ENCODE measurements at places on chromosomes 11 and 22. TPM values are rescaled to one million over a fixed set of nuclear protein-coding genes. Genes with fewer than 3 reads are reported as not detected.

Gene DMC1
- 1.9 TPM for polyA plus RNA-seq

Gene BBOX1
- polyA plus RNA-seq = 0.96 TPM

Gene APOA4
- 4,166 TPM for polyA plus RNA-seq

Gene GRM5
- 0.06 TPM for polyA plus RNA-seq

Gene SYT8
- 2.7 TPM for polyA plus RNA-seq

Gene ELFN2
- polyA plus RNA-seq = 0.27 TPM

Gene CENPM
- polyA plus RNA-seq = 11.6 TPM

Gene SDF2L1
- polyA plus RNA-seq = 37.5 TPM

Gene PRR5
- polyA plus RNA-seq = 44.5 TPM

- no peak for DNase-seq
- no peak overlapping the region for H3K4me3 ChIP-seq
- H3K36me3 ChIP-seq = peaks cover 18% of the 10 kb centered on the region
- H3K27ac ChIP-seq = no peak overlapping the region
- H3K4me1 ChIP-seq = peaks cover 47% of the 10 kb centered on the region
Observed at GRCh38 chr11:63866211-63866610, 27.3 kb downstream of the MARK2 start.

- DNase-seq = peak; percentile 7
- no peaks in the 10 kb centered on the region for H3K27me3 ChIP-seq
- H3K4me1 ChIP-seq = no peaks in the 10 kb centered on the region
- peaks cover 5% of the 10 kb centered on the region for H3K36me3 ChIP-seq
Observed at GRCh38 chr11:58525037-58525614, 17.2 kb upstream of the OR5B21 start.

DNA sequence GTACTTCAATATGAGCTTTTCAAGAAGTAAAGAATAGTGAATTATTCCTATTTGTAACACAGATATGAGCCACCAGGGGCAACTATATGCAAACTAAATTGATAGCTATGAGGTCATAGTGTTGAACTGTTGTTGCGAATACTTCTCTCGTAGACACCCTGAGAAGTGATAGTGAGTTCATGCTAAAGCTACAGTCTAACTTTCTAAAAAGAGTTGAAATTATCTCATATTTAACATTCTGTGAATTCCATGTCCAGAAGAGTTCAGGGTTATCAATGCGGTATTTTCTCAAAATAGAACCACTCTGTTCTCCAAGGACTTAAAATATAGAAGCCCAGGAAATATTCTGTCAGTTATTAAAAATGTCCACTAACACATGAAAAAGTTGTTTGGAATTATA is 185.4 kb downstream of the AASDHPPT start:
- DNase-seq = no peak
- H3K27me3 ChIP-seq = no peaks in the 10 kb centered on the region
- no peaks in the 10 kb centered on the region for H3K4me1 ChIP-seq
- no peak overlapping the region for H3K27ac ChIP-seq
- H3K36me3 ChIP-seq = no peaks in the 10 kb centered on the region

- no peak overlapping the region for H3K4me3 ChIP-seq
- no peak for DNase-seq
- H3K4me1 ChIP-seq = no peaks in the 10 kb centered on the region
- H3K27me3 ChIP-seq = peaks cover 4% of the 10 kb centered on the region
- no peaks in the 10 kb centered on the region for H3K36me3 ChIP-seq
Observed at GRCh38 chr22:39631381-39632286, 61.1 kb downstream of the CACNA1I start.

DNA sequence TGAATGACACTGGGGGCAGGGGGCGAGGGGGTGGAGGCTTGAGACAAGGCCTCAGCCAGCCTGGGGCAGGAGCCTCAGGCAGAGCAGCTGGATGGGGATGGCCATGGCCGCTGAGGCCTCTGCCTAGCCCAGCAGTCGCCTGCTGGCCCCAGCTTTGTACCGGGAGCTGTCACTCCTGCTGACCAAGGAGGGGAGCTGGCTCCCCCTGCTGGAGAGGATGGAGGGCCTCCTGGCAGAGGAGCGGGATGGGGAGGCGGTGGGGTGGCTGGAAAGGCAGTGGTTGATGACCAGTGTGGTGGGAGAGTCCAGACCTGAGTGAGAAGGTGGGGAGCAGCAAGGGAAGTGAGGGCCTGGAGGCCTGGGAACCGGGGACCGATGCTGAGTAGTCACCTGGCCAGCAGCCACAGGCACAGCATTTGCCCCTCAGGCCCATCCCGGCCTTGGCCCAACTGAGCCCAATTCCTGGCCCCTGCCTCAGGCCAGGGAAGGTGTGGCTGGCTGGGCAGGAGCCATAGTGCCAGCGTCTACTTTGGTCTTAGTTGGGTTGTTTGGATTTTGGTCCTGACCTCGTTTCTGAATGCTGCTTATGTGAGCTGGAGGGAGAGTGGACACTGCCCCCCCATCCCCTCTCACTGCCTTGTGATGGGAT is 6.0 kb upstream of the SUSD2 start:
- H3K27me3 ChIP-seq = no peaks in the 10 kb centered on the region
- H3K4me3 ChIP-seq = no peak overlapping the region
- H3K36me3 ChIP-seq = peaks cover 81% of the 10 kb centered on the region
- no peaks in the 10 kb centered on the region for H3K4me1 ChIP-seq
- peak; percentile 60 for DNase-seq
- H3K27ac ChIP-seq = no peak overlapping the region

- H3K4me1 ChIP-seq = peaks cover 13% of the 10 kb centered on the region
- peaks cover 20% of the 10 kb centered on the region for H3K27me3 ChIP-seq
- H3K27ac ChIP-seq = no peak overlapping the region
- no peaks in the 10 kb centered on the region for H3K36me3 ChIP-seq
- H3K4me3 ChIP-seq = no peak overlapping the region
Observed at GRCh38 chr11:76674517-76675400, 4.2 kb upstream of the LRRC32 start.

DNA sequence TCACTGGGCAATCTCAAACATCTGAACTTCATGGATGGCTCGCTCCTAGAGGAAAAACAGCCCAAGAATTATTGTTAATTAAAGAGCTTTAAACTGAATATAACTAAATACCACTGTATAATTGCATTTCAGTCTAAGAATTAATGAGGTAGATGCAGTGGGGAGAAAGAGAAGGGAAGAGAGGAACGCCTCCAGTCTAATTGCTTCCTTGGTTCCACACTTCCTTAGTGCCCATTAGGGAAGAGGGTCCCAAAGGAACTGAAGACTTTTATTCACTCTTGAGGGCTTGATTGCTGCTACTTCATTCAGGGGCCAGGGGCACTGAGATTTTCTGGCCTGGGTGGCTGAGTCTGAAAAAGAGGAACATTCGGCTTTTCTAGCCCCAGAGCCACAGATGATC is 11.8 kb upstream of the OR10G7 start:
- DNase-seq = no peak
- H3K4me1 ChIP-seq = no peaks in the 10 kb centered on the region
- H3K4me3 ChIP-seq = no peak overlapping the region
- no peaks in the 10 kb centered on the region for H3K36me3 ChIP-seq

GRCh38 chr11:11445441-11446185 is 92.6 kb upstream of the CSNK2A3 start:
- no peak for DNase-seq
- H3K27ac ChIP-seq = no peak overlapping the region
- no peaks in the 10 kb centered on the region for H3K36me3 ChIP-seq
- H3K27me3 ChIP-seq = no peaks in the 10 kb centered on the region
- no peak overlapping the region for H3K4me3 ChIP-seq

DNA sequence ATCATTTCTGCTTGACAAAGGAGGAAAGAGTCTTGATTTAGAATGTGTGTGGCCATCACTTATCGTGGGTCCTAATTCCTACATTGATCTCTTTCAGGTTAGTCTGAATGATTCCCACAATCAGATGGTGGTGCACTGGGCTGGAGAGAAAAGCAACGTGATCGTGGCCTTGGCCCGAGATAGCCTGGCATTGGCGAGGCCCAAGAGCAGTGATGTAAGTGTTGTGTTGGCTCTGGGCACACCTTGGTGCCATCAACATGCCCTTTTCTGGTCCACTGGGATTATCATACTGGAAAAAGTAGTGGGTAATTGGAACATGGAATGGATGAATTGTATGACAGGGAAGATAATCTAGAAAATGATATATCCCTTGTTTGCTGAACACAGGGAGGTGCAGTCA is 17.1 kb upstream of the SORL1-AS1 start:
- peaks cover 25% of the 10 kb centered on the region for H3K4me1 ChIP-seq
- H3K27ac ChIP-seq = no peak overlapping the region
- DNase-seq = no peak
- H3K4me3 ChIP-seq = no peak overlapping the region
- H3K27me3 ChIP-seq = no peaks in the 10 kb centered on the region
- H3K36me3 ChIP-seq = peaks cover 17% of the 10 kb centered on the region

DNA sequence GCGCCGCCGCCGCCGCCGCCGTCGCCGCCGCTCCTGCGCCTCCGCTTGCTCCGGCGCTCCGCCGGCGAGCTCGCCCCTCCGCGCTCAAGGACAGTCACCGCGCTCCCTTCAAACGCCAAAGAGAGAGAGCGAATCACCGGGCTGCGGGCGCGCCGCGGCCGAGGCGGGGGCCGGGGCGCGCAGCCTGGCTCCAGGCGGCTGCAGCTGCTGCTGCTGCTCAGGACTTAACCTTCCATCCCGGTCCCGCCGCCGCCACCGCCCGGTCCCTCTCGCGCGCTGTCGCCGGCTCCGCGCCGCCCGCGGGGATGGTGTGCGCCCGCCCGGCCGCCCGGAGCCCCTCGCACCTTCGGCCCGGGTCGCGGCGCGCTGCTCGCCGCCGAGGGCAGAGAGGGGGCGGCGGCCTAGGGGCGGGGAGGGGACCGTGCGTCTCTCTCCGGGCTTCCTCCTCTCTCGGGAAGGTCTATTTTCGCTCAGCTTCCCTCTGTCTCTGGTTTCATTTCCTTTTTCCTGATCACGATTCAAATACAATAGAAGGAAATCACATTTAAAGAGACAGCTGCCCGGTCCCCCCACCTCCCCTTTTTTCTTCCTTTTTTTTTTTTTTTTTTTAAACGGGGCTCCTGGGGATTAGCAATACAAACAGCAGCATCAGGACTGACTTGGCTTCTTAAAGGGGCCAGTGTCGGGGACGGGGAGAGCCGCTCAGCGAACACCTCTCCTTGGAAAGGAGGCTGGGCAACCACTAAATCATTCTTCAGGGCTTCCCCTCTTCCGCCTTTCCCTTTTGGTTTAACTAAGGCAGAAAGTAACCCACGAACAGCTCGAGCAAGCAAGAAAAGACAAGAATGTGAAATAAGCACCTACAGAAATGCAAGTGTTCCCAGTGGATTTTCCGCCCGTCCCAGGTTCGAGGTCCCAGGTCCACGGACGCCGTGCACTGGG is 22.1 kb downstream of the LMO2 start:
- no peak overlapping the region for H3K27ac ChIP-seq
- H3K27me3 ChIP-seq = peaks cover 64% of the 10 kb centered on the region
- H3K4me1 ChIP-seq = peaks cover 3% of the 10 kb centered on the region

DNA sequence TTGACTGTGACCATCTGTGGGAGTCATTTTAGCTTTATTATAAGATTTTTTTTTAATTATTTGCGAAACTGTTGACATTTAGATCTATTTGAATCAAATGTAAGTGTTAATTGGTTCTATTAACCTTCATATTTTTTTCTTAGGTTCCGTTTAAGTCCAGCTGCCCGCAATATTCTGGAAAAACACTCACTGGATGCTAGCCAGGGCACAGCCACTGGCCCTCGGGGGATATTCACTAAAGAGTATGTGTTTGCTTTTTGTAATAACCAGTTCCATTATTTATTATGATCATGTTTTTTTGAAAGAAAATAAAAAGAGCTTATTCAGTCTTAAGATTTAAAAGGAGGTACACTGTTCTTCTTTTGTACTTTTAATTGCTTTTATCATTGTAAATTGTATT is 43.9 kb downstream of the PDHX start:
- peaks cover 12% of the 10 kb centered on the region for H3K36me3 ChIP-seq
- no peaks in the 10 kb centered on the region for H3K27me3 ChIP-seq
- no peak overlapping the region for H3K4me3 ChIP-seq
- DNase-seq = no peak
- no peak overlapping the region for H3K27ac ChIP-seq

- DNase-seq = no peak
- H3K27ac ChIP-seq = no peak overlapping the region
- H3K36me3 ChIP-seq = peaks cover 14% of the 10 kb centered on the region
Observed at GRCh38 chr11:57406337-57406904, 16.0 kb upstream of the PRG2 start.

DNA sequence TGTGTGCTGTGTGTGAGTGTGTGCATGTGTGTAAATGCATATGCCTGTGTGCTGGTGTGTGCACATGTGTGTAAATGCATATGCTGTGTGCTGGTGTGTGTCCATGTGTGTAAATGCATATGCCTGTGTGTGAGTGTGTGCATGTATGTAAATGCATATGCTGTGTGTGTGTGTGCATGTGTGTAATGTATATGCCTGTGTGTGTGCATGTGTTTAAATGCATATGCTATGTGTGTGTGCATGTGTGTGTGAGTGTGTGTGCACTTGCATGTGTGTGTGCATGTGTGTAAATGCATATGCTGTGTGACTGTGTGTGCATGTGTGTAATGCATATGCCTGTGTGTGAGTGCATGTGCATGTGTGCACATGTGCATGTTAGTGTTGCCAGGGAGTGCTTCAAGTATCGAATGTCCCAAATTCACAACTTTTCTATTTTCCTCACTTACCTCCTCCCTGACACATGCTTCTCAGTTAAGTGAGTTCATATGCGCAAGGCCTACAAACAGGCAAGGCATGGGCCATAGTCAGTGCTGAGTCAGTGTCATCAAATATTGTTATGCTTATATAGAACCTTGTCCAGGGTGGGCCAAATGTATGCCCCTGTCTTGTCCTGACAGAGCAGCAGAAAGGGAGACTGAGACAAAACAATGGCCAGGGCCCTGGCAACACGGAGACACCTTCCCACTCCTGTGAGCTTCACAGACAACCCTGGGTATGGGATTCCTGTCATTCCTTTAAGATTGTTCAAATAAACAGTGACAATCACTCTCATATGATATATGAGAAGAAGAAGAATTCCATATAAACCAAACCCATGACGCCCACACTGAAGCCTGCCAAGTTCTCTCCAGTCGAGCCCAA is 38.6 kb downstream of the GGTLC2 start:
- H3K4me3 ChIP-seq = no peak overlapping the region
- no peak overlapping the region for H3K27ac ChIP-seq
- H3K27me3 ChIP-seq = no peaks in the 10 kb centered on the region
- DNase-seq = no peak
- H3K4me1 ChIP-seq = peaks cover 62% of the 10 kb centered on the region

DNA sequence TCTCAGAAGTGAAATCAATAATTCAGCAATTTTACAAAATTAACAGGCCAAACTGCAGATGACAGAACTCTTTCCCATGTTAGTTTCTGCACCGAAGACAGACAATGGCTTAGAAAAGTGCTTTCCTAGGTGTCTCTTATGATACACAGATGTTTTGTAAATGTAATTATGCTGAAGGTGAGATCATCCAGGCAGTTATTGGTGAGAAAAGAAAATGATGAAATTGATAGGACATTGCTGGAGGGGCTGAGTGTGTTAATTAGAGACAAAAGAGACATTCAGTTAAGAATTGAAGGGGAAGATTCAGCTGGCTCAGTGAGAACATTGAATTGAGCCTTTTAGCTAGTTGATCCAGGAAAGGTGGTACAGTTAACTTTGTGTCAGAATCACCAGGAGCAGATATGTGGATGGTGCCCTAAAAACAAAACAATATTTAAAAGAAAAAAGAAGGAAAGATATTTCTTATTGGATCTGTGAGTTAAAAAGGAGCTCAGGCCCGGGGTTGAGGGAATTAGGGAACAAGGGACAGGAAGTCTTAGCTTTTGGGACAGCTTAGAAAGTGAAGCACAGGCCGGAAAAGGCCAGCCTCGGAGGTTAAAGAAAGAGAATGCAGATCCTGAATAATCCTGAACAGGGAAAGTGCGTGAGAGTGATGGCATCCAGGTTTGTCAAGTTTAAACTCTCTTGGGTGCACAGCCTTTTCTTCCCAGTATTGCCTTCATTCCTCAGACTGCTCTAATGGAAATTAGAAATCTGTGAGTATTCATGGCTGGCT is 16.9 kb downstream of the ARHGAP42 start:
- no peak for DNase-seq
- H3K27ac ChIP-seq = no peak overlapping the region
- H3K36me3 ChIP-seq = peaks cover 8% of the 10 kb centered on the region
- H3K4me3 ChIP-seq = no peak overlapping the region

Data from large intestine (tissue), 12 donors.